Caki2 (cell line): ENCODE measurements at places on chromosomes 12 and 14. TPM values are rescaled to one million over a fixed set of nuclear protein-coding genes. Genes with fewer than 3 reads are reported as not detected.

The ST8SIA1 gene
- total RNA-seq = not detected in 2 replicates

- no peak for DNase-seq
Observed at GRCh38 chr14:34662561-34663088, 32.7 kb upstream of the SNX6 start.

The RERG gene
- 2.9 and 3.0 TPM in 2 replicates for total RNA-seq

DNA sequence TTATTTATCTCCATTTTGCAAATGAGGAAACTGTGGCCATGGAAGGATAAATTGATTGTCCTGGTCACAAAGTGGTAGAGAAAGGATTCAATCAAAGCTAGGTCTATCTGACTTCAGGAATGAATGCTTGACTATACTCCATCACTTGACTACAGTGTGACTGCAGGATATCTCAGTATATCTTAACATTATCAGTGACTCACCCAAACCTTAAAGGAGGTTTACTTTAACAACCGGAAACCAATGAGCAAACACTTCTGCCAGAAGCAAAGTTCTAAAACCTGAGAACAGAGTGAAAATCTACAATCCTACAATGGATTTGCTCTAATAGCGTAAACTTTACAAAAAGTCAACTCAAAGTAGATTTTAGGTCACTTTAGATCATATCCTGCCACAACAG is 277.0 kb downstream of the CEP128 start:
- no peak for DNase-seq

The ABCD2 gene
- total RNA-seq = not detected in 2 replicates
